Posterior vena cava (tissue), 2 donors: ENCODE measurements at places on chromosomes 5 and 9.

DNA sequence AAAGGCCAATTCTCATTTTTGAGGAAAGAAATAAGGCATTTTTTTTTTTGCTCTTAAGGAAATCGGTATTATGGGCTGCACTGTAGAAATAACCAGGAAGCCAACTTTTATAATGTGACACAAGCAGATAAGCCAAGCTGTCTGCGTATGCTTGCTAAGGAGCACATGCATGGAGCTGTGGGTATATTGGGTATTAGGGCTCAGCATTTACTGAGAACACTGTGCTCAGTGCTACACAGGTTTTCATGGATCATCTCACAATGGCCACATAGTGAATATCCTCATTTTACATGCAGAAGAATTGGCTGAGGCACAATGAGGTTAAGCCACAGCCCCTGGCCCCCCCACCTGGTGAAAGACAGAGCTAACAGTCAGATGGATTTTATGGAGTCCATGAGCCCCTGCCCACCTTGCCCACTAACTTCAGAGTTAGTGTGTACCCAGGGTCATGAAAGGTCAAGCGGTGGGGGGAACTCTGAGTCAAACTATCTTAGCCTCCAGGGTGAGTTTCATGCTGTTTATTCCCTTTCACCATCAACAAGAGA, 204.8 kb downstream of the SPATA31A6 start:
- no peak for DNase-seq

GRCh38 chr5:160185626-160186360, 43.5 kb upstream of the FABP6 start:
- DNase-seq, result no peak

- no peak for DNase-seq
These were observed 102.2 kb upstream of the MOCS2 start for GRCh38 chr5:53211799-53212198.

- DNase-seq, result peak; percentile 64
These were observed 36.8 kb upstream of the COL5A1 start for GRCh38 chr9:134604834-134605233.

DNA sequence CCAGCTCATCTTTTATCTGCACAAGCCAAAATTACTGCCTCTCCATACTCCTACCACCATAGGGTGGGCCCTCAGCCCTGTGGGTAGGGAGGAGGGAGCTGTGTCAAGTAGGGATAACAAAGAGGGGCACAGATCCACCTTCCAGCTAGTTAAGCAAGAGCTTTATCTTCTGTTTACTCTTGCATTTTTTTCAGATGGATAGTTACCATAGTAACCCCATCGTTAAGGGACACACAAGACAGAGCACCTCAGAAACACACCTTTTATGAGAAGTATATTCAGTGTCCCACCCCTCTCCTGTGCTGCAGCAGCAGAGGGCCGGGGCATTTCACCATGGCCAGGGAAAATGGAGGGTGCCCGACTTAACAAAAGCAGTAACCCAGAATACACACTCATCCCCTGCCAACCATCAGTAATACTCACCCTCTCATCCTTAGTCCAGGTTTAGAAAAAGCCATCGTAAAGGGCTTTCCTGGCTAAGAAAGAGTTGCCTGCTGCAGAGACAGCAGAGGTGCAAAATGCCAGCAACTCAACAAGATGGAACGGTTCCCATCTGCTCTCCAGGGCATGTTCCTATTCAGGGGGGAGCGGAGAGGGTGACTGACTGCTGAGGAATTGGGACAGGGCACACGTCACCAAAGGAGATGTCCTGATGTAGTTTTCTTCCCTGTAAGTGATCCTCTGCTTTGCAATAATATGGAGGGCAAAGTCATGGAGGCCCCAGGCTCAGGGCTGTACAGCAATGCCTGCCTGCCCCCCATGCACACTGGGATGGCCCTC, 25.1 kb downstream of the MACROH2A1 start:
- DNase-seq, result no peak

GRCh38 chr5:137291031-137291430, 208.1 kb downstream of the SPOCK1 start:
- no peak for DNase-seq
